ENCODE measurements at places on chromosomes 13 and 19. TPM values are rescaled to one million over a fixed set of nuclear protein-coding genes. Genes with fewer than 3 reads are reported as not detected.

The ZSWIM4 gene
- total RNA-seq: 43.7 TPM

The PSG11 gene
- not detected for total RNA-seq

The MAST3 gene
- total RNA-seq: 3.9 TPM

The FSD1 gene
- total RNA-seq: 19.0 TPM

The GFY gene
- total RNA-seq: not detected

The CELF5 gene
- 0.38 TPM for total RNA-seq

The SLC25A41 gene
- 0.23 TPM for total RNA-seq
